H1 (cell line): ENCODE measurements at places on chromosomes 3 and 15. TPM values are rescaled to one million over a fixed set of nuclear protein-coding genes. Genes with fewer than 3 reads are reported as not detected.

DNA sequence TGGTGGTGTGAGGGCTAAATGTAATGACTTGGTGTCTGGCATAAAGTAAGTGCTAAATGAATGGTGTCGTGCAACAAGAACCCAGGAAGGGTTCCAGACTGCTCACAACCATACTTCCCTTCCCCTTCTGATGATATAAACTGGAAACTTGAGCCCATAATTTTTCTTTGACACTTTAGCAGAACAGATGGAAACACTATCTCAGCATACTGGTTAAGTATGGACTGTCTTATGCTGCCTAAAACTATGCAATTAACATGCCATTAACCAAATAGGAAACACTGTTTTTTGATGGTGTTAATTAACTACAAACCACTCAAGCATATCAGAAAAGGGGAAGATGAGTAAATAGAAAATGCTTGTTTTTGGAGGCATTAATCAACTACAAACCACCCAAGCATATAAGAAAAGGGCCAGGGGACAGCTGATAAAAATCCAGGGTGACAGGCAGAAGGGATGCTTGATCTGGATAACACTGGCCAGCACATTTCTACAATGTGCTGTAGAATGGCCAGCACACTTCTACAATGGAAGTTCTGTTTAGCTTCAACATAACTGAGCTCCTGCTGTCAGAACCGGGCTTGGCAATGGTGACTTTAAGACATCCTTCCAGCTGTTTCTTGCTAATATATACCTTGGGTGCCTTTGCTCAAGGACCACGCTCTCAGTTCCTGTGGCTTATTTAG lies 85.5 kb upstream of the FAM3D start:
- no peak for DNase-seq
- no peak overlapping the region for H3K4me3 ChIP-seq
- no peaks in the 10 kb centered on the region for H3K36me3 ChIP-seq
- H3K4me1 ChIP-seq = no peaks in the 10 kb centered on the region
- no peaks in the 10 kb centered on the region for H3K27me3 ChIP-seq

GRCh38 chr3:67335813-67336212 lies 318.6 kb downstream of the SUCLG2 start:
- no peak overlapping the region for H3K4me3 ChIP-seq
- H3K4me1 ChIP-seq = no peaks in the 10 kb centered on the region
- H3K27ac ChIP-seq = no peak overlapping the region
- H3K36me3 ChIP-seq = no peaks in the 10 kb centered on the region
- H3K27me3 ChIP-seq = no peaks in the 10 kb centered on the region

DNA sequence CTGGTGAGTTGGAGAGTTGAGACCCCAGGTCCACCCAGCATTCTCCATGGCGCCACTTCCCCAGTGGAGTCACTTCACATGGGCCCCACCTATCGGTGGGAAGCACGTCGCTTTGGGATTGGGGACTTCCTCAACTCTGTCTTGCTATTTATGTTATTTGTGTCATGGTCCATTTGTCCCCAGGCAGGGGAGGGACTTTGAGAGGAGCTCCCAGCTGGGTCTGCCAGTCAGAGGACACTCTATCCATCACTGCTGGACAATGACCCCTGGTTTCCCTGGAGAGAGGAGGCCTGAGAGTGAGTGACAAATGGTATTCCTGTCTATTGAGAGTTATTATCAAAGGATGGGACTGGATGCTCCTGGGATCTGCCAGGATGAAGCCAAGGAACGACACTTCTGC lies 127.6 kb downstream of the RAB11A start:
- no peak for DNase-seq
- H3K27me3 ChIP-seq = no peaks in the 10 kb centered on the region
- no peak overlapping the region for H3K4me3 ChIP-seq
- H3K4me1 ChIP-seq = peaks cover 4% of the 10 kb centered on the region; the same call in 1 of the 2 replicates
- H3K27ac ChIP-seq = no peak overlapping the region

Gene LEO1
- 27.4 and 29.2 TPM in 2 replicates for total RNA-seq

Gene GOLGA6L4
- total RNA-seq = 3.6 and 3.7 TPM in 2 replicates

Gene PLSCR5
- total RNA-seq = not detected in 2 replicates

Gene GABRB3
- 163 TPM in 2 replicates for total RNA-seq
